ENCODE measurements at places on chromosomes 4 and X. TPM values are rescaled to one million over a fixed set of nuclear protein-coding genes. Genes with fewer than 3 reads are reported as not detected.

DNA sequence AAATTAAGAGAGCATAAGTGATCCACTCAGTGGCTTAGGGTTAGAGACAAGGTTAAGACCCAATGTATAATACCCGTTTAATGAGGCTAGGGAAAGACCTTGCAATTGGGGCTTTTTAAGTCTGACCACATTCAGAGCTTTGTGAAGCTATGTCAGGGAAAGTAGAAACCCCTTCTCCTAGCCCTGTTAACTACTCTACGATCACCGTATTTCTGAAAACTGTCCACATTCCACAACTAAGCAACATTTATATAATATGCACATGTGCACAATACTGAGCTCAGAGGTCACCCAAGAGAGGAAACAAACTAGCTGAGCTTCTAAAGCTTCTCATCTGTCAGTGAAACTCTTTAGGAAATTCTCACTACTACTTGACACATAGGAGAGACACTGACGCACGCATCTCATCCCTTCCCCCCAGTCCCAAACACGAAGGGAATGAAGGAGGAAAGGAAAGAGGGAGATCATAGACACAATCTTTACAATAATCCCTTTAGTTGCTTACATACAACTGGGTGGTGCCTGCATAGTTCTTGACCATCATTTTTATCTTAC is 56.2 kb downstream of the METTL14 start:
- no peaks in the 10 kb centered on the region for H3K27me3 ChIP-seq
- H3K36me3 ChIP-seq: peaks cover 27% of the 10 kb centered on the region
- H3K27ac ChIP-seq: no peak overlapping the region
- DNase-seq: no peak
- H3K4me3 ChIP-seq: no peak overlapping the region
- H3K4me1 ChIP-seq: peaks cover 13% of the 10 kb centered on the region

GRCh38 chrX:2848871-2849301 is 20.2 kb downstream of the GYG2 start:
- H3K27me3 ChIP-seq: no peaks in the 10 kb centered on the region
- no peaks in the 10 kb centered on the region for H3K36me3 ChIP-seq
- no peak overlapping the region for H3K4me3 ChIP-seq
- no peak for DNase-seq

DNA sequence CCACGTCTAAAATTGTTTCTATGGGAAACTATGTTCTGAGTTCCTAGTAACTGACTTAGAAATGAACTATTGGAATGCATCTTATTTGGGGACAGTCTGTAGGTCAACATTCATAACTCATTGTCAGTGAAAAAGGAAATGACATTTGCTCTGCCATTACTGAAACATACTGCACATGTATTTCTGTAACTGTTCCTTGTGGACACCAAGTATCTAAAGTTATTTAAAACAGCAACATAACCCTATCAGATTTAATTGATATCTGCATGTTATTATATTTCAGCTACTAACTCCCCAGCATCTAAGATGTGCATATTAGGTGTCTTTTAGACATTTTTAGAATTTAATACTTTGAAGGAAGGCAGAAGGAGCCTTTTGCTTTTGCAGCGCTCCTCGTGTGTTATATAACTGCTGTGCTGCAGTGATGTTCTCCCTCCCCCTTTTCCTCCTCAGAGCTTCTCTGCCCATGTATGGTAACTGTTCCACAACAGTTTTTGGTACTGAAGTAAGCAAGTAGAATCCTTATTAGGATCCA is 37.2 kb upstream of the TMEM131L start:
- no peaks in the 10 kb centered on the region for H3K36me3 ChIP-seq
- no peak for DNase-seq
- H3K4me1 ChIP-seq: peaks cover 5% of the 10 kb centered on the region
- no peak overlapping the region for H3K4me3 ChIP-seq
- no peak overlapping the region for H3K27ac ChIP-seq
- no peaks in the 10 kb centered on the region for H3K27me3 ChIP-seq

- H3K36me3 ChIP-seq: no peaks in the 10 kb centered on the region
- H3K4me1 ChIP-seq: no peaks in the 10 kb centered on the region
- H3K4me3 ChIP-seq: no peak overlapping the region
- no peak overlapping the region for H3K27ac ChIP-seq
- DNase-seq: no peak
Observed at GRCh38 chr4:54173281-54173912, 55.7 kb upstream of the PDGFRA start.

- no peak overlapping the region for H3K4me3 ChIP-seq
- DNase-seq: no peak
Observed at GRCh38 chr4:113958766-113959538, 20.5 kb downstream of the ARSJ start.

DNA sequence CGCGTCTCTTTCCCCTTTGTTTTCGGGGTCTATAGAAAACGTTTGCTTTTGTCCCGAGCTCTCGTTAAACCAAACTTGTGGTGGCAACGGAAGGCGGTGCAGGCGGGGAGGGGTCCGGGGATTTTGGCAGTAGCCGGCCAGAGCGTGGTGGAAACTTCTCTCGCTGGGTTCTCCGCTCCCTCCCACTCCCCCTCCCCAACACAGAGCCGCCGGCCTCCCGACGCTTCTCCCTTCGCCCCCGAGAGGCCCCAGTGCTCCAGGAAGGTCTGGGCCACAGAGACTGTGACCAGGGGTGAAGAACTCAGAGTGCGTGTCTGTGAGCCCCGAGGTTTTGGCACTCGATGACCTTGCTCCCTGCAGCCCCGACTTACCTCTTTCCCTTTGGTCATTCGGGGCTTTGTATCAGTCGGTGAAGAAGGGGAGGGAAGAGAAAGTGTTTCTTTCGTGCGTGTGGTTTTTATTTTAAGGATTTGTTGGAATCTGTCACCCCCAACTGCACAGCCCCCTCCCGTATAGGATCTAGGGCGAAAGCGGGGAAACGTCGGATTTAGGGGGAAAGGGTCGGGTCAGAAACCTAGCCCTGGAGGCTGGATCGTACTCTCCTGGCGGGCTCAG is 9.0 kb upstream of the BCOR start:
- H3K4me3 ChIP-seq: peak overlapping the region; percentile 72
- H3K36me3 ChIP-seq: no peaks in the 10 kb centered on the region
- no peaks in the 10 kb centered on the region for H3K27me3 ChIP-seq
- H3K27ac ChIP-seq: peak overlapping the region; percentile 89
- H3K4me1 ChIP-seq: peaks cover 39% of the 10 kb centered on the region

The SHROOM2 gene
- 12.6 TPM for total RNA-seq

DNA sequence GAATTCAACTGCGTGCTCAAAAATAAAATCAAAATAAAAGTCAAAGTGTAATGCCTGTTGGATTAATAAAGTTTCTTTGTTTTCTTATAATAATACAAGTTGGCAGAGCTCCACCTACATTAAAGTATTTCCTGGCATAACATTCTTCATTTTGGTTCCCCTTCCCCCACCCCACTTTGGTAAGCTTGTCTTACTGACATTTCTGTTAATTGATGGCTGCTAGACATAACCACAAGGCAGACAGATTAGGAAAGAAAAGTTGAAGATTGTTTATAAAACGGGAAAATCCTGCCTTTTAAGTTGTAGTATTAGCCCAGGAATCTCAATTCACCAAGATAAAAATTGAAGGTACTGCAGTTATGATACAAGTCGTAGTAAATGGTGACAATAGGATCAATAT is 246.5 kb upstream of the RPS6KA3 start:
- H3K36me3 ChIP-seq: no peaks in the 10 kb centered on the region
- H3K27me3 ChIP-seq: no peaks in the 10 kb centered on the region
- DNase-seq: no peak
- no peak overlapping the region for H3K4me3 ChIP-seq
- H3K4me1 ChIP-seq: no peaks in the 10 kb centered on the region

The YY2 gene
- total RNA-seq: 0.83 TPM

The ZNF630 gene
- 2.9 TPM for total RNA-seq

The IL1RAPL1 gene
- not detected for total RNA-seq

- no peaks in the 10 kb centered on the region for H3K4me1 ChIP-seq
- no peak for DNase-seq
- H3K27ac ChIP-seq: no peak overlapping the region
- H3K4me3 ChIP-seq: no peak overlapping the region
Observed at GRCh38 chrX:130625386-130625785, 223.6 kb downstream of the RBMX2 start.

GRCh38 chrX:131288738-131289511 is at the start of gene IGSF1:
Gene IGSF1 (minus strand): TSS chrX:131289306. CDS start chrX:131286674, 2,632 bp downstream.
- no peak for DNase-seq
- no peaks in the 10 kb centered on the region for H3K36me3 ChIP-seq
- peaks cover 5% of the 10 kb centered on the region for H3K4me1 ChIP-seq
- H3K4me3 ChIP-seq: peak within 1 kb of the TSS; percentile 22
- no peak within 1 kb of the TSS for H3K27ac ChIP-seq

The SCFD2 gene
- total RNA-seq: 39.5 TPM

The PRDM8 gene
- total RNA-seq: 1.9 TPM

- H3K27ac ChIP-seq: peak overlapping the region; percentile 98
- DNase-seq: no peak
- peak overlapping the region; percentile 81 for H3K4me3 ChIP-seq
Observed at GRCh38 chr4:106316773-106317409, 541 bp downstream of the AIMP1 start.

- peak; percentile 66 for DNase-seq
- peaks cover 4% of the 10 kb centered on the region for H3K36me3 ChIP-seq
- H3K4me1 ChIP-seq: peaks cover 78% of the 10 kb centered on the region
- H3K27ac ChIP-seq: no peak overlapping the region
Observed at GRCh38 chr4:1246111-1246881, 2.6 kb downstream of the CTBP1 start.

DNA sequence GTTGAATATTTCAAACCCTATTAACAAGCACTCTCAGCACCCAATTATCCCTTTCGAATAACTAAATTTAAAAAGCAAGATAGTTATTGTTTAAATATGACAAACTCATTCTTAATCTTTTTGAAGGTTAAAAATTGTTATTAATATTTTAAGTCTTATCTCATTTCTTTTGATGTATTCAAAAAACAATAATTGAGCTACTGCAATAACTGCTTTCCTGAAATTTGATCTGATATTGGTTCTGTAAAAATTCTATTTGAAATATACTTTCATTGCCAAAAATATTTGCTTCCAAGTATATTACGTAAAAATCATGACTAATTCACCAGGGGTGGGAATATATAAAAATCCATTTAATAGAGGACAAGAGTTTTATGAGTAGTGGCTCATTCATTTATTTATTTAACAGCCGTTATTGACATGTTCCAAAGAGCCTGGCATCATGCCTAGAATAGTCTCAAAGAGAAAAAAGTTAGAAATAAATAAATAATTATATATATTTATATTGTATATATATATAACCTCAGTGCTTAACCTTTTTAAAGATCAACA is 34.4 kb downstream of the GLRA3 start:
- no peak overlapping the region for H3K27ac ChIP-seq
- no peaks in the 10 kb centered on the region for H3K36me3 ChIP-seq
- no peaks in the 10 kb centered on the region for H3K27me3 ChIP-seq
- no peak overlapping the region for H3K4me3 ChIP-seq
- H3K4me1 ChIP-seq: no peaks in the 10 kb centered on the region

DNA sequence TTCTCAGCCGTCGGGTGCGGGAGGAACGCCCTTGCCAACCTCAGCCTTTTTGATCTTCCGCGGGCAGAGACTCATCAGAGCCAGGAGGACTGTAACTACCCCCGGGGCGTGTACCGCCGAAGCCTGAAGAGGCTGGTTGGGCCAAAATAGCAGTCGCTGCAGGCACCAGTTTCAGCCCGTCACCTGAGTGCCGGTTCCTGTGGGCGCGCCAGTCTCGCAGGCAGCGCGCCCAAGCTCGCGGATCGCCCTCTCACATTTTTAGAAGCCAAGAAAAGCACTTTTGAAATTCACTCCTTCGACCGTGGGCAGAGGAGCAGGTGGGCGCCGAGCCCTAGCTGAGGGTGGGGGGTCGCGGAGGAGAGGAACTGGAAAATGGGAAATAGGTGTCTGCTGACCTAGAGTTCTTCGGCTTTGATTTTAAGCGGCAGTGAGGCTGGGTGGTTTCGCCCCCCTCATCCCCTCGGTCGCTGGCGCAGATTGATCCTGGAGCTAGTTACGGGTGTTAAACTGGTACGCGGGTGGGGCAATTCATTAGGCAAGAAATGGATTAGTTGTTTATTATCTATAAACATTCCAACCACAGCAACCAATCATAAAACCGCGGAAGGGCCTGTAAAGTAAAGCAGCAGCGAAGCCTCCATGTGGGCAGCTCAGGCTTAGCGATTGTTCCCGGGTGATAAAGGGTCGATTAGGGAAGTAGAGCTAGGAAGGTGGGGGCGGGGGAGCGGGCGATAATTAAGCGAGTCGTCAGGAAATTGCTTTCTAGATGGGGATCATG is 69.2 kb downstream of the FBXO8 start:
- H3K27me3 ChIP-seq: peaks cover 100% of the 10 kb centered on the region
- no peak for DNase-seq
- no peak overlapping the region for H3K27ac ChIP-seq
- H3K4me3 ChIP-seq: peak overlapping the region; percentile 23
- H3K36me3 ChIP-seq: no peaks in the 10 kb centered on the region
- H3K4me1 ChIP-seq: peaks cover 43% of the 10 kb centered on the region

GRCh38 chr4:136838607-136839006 is 693.7 kb downstream of the PCDH18 start:
- DNase-seq: no peak
- H3K4me1 ChIP-seq: no peaks in the 10 kb centered on the region
- H3K4me3 ChIP-seq: no peak overlapping the region
- no peaks in the 10 kb centered on the region for H3K36me3 ChIP-seq

GRCh38 chrX:106566362-106566761 is 45.4 kb upstream of the RADX start:
- no peaks in the 10 kb centered on the region for H3K36me3 ChIP-seq
- no peak overlapping the region for H3K27ac ChIP-seq

All from suprapubic skin (tissue), 4 donors.